ENCODE measurements at places on chromosomes 4 and X.

- DNase-seq, result no peak
Observed at GRCh38 chr4:128658214-128658631, 151.3 kb upstream of the JADE1 start.

- DNase-seq, result no peak
Observed at GRCh38 chrX:54484666-54485065, 11.4 kb downstream of the FGD1 start.

DNA sequence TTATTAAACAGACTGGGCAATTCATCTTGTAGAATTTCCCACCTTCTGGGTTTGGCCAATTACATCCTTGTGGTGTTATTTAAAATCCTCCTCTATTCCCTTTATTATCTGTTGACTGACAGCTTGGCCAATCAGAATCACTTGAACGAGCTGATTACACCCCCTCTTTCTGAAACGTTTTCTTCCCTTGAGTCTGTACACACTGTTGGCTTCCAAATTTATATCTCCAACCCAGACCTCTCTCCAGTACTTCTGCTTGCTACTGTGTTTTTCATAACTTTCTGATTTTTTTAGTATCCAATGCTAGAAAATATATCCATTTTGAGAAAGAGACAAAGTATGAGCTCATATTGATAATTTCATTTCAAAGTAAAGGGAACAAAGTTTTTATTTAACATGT is 14.8 kb downstream of the CD38 start:
- DNase-seq, result no peak

DNA sequence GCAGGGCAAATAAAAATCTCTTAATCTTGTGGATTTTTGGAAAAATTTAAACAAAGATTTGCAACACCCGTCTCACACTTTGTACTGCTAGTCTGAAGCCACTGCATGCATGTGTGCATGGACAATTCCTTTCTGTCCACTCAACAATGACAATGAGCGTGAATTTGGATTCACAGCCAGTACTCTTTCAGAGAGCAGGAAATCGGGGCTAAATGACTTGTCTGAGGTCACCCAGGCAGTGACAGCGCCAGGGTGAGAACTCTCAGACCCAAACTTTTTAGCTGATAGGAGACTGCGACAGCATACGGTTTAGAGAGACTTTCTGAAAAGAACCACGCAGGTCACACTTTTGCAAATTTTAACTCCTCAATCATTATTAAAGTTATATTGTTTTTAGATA is 90.9 kb downstream of the ZNF827 start:
- DNase-seq, result no peak

DNA sequence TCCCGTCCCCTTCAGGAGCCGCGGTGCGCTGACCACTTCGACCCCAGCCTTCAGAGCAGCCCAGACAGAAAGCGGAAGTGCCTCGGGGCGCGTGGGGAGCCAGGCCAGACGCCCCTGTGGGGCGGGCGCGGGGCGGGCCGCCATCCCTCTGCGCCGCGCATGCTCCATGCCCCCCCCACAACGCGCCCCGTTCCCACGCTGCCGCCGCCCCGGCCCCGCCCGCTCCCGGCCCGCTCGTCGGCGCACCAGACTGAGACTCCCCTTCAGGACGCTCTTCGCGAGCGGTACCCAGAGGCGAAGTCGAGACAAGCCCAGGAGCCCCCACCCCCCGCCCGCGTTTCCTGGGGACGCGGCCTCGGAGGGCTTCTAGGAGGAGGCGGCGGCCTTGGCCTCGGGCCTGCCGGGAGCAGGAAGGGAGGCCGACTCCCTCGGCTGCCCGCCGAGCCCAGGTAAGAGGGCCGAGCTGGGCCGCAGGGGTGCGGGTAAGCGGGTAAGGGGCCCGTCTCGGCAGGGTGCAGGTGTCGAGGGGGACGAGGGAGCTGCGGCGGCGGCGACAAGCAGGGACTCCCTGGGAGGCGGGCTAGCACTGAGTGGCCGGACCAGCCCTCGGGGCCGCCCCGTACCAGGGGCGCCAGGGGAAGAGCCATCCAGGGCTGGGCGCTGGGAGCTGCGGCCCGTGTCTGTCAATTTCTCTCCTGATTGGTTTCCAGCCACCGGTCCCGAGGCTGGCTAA is at the start of gene ZFP92:
TSS of gene ZFP92 (plus strand) at position 218 of the 733 bp plus-strand sequence. CDS start 6,851 bp downstream, outside the sequence.
- no peak for DNase-seq

GRCh38 chr4:176123710-176124407 is 58.2 kb downstream of the WDR17 start:
- DNase-seq, result peak; percentile 1

- no peak for DNase-seq
Observed at GRCh38 chr4:176291748-176292147, 22.7 kb upstream of the ASB5 start.

DNA sequence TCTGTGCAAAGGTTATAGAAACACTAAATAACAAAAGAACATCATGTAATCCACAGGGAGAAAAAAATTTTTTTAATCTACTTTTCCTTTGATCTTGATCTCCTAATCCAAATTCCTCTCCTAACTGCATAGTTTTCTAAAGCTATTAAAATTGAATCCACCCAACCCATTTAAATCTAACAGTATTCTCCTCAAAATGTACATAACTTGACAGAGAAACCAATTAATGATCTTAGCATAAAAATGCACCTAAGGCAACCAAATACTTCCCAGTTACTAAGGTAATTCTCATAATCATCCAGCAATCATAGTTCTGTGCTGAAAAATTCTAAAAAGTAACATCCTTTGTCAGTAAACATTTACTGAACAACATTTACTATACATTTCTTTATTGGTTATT is 60.7 kb downstream of the PRDM5 start:
- DNase-seq, result no peak

GRCh38 chr4:38367642-38368174 is 296.3 kb upstream of the KLF3 start:
- no peak for DNase-seq

- DNase-seq, result no peak
Observed at GRCh38 chr4:6228158-6229067, 28.1 kb upstream of the JAKMIP1 start.

DNA sequence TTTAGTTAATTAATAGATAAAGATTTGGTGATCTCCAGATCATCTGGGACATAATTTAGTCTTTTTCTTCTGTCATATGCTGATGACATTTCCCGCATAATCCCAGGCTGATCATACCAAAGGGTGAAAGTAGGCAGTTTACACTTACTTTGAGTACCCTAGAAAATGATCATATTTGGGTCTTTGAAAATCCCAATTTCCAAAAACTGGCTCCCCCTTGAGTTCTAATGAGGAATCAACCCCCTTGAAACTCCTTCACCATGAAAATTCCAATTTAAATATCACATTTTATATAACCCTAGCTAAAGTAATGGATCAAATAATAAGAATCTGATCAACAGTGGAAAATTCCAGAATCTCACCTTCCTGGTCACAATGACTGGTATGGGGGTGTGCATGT is 223.4 kb downstream of the NAF1 start:
- DNase-seq, result no peak

- no peak for DNase-seq
Observed at GRCh38 chr4:5887361-5888221, 5.3 kb downstream of the CRMP1 start.

- DNase-seq, result no peak
Observed at GRCh38 chr4:56627985-56628384, 53.1 kb downstream of the HOPX start.

GRCh38 chr4:84298023-84298718 is 200.9 kb downstream of the NKX6-1 start:
- no peak for DNase-seq

DNA sequence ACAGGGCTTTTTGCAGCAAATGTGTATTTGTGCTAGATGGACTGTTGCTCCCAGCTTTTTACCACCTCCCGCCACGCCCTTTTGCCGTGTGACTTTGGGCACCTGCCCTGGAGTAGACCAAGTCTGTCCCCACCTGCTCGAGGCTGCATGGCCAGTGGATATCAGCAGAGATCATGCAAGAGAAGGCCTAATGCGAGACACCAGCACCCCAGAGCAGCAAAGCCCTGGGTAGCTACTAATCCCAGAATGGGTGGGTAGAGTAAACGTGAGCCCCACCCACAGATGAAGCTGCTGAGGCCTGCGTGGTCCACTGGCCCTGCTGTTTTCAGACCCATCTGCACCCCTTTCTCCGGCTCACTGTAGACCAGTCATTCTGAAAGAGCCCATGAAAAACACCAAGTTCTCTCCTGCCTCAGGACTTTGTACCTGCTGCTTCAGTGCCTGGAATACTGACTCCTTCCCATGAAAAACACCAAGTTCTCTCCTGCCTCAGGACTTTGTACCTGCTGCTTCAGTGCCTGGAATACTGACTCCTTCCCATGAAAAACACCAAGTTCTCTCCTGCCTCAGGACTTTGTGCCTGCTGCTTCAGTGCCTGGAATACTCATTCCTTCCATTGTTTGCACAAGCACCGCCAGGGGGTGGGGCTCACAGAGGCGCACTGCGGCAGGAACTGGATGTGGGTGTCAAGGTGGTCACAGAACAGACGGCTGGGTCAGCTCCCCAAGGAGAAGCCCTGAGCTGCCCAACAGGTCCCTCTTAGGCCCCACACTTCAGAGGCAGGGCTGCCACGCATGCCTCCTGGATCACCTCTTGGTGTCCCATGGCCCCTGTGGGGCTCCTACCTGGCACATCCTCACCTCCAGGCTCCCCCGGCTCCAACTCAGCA is 5.1 kb upstream of the TNIP2 start:
- no peak for DNase-seq

- no peak for DNase-seq
Observed at GRCh38 chrX:13764281-13764680, 29.7 kb downstream of the OFD1 start.

DNA sequence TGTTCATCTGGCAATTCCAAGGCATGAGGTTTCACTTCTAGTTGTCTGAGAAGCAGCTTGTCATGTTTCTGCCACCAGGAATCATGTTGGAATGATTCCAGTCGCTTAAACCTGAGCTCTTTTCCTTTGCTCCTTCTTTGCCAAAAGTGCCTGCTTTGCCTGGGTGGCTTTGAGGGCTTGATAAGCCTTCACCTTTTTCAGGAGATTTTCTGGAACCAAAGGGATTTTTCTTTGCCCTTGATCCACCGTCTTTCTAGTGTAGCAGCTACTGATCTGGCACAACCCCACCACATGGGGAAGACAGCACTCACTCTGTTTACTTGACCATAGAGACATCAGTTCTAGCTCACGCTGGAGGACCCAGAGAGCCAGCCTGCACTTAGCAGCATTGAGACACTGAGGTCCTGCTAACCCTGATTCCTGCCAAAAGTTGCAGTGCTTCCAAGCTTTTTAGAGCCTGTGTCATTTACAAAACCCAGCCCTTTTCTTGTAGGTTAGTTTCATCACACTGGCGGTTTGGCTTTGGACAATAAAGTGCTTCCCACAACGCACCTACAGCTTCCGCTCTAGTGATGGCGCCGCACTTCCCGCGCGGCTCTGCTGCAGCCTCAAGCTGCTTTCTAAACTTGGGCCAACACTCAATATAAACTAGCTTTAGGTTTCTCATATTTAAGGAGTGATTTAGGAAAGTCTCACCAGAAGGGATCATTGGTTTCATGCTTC is 7.3 kb upstream of the CCNI start:
- DNase-seq, result no peak

GRCh38 chrX:54817220-54817820 is 9.8 kb downstream of the MAGED2 start:
- DNase-seq, result no peak

GRCh38 chrX:38558686-38559085 is 2.7 kb upstream of the TSPAN7 start:
- DNase-seq, result no peak

DNA sequence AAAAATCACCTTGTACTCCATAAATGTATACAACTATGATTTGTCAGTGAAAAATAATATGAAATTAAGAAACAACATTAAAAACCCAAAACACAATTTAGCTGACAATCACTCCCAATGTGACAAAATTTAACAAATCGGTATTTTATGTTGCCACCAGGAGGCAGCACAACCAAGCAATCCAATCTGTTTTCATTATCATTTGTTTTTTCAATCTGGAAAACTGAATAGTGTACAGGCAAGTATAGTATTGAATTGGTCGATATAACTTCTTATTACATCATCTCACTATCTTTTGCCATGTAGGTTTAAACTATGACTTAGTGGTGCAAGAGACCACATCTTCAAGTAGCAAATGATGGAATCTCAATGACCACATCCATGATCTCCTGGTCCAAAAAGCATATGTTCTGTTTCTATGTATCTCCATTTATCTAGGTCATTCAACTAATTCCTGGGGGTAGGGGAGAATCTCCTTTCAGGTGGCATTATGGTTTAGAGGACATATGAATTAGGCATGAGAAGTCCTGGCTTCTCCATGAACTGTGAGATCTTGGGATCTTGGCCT is 112.9 kb upstream of the AGA start:
- DNase-seq, result peak; percentile 9

- no peak for DNase-seq
Observed at GRCh38 chrX:36961590-36961989, 46.6 kb upstream of the FAM47C start.

- no peak for DNase-seq
Observed at GRCh38 chrX:150828785-150829184, 69.7 kb downstream of the CD99L2 start.

DNA sequence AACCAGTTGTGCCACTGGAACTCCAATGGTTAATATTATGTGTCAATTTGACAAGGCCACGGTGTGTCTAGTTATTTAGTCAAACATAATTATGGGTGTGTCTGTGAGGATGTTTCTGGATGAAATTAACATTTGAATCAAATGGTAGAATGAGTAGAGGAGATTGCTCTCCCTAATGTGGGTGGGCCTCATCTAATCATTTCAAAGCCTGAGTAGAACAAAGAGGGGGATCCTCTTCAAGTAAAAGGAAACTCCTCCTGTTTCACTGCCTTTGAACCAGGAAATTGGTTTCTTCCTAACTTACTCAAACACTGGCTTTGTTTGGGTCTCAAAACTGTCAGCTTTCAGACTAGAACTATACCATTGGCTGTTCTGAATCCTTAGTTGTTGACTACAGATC is 1692.1 kb downstream of the PCDH19 start:
- DNase-seq, result no peak

DNA sequence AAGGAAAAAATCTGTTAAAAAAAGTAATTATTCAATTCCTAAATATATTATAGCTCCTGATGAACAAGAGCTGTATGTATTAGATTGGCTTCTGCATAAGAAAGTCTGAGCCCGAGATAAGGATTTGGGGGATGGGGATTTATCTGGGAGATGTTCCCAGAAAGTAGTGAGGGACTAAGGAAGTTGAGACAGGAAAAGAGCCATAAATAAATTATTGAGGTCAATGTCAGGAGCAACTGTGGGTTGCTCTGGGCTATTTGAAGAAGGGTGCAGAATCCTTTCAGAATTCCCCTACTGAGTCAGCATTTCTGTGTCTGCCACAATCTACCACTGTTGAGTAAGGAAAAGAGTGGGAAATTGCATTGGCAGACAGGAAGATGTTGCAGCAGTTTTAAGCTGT is 3.1 kb upstream of the TDO2 start:
- no peak for DNase-seq

- no peak for DNase-seq
Observed at GRCh38 chr4:48739560-48740019, 40.5 kb downstream of the FRYL start.

GRCh38 chrX:70476934-70477733 is 32.5 kb downstream of the DLG3 start:
- peak; percentile 27 for DNase-seq

- no peak for DNase-seq
Observed at GRCh38 chrX:19629541-19629940, 114.2 kb upstream of the MAP3K15 start.
